ENCODE measurements at places on chromosomes 5 and 9.

- DNase-seq: no peak
These were observed 273.1 kb upstream of the IRX2 start for GRCh38 chr5:3024554-3024953.

DNA sequence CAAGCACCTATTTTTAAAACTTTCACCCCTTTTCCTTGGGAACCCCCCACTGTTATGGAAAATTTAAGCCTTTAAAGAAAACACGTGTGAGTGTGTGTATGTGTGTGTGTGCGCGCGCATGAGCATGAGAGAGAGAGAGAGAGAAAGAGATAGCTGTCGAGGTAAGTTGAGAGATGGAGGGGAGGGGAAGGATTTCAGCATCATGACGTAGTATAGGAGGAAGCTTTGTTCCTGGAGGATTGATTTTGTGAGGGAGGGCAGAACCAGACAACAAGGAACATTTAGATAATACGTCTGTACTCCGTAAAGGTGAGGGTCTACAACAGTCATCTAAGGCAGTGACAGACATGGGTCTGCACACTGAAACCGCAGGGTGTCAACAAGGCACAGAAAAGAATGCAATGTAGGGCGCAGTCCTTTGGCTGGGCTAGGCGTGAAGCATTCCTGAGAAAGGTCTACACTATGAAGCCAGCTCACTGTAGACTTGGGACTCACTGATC, 227.7 kb downstream of the SMARCA2 start:
- no peak for DNase-seq

GRCh38 chr5:65101632-65102100, 332.9 kb downstream of the CWC27 start:
- no peak for DNase-seq

DNA sequence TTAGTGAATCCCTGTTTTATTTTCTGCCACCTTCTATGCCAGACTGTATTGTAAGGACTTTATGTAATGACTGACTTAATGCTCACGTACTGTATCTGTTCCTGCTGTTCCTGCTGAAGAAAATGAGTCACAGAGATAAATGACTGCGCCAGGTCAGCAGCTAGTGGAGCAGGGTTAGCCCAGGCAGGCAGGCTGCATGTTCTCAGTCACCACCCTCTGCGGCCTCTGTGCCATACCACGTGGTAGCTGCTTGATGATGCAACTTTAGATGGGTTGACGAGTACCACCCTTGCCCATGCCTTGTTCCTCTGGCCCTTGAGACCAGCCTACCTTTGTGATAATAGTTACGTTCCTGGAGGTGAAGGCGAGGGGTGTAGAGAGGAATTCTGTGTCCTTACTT, 161.9 kb downstream of the TRIO start:
- DNase-seq: no peak

GRCh38 chr5:151040211-151040747, 19.9 kb downstream of the GPX3 start:
- DNase-seq: no peak

DNA sequence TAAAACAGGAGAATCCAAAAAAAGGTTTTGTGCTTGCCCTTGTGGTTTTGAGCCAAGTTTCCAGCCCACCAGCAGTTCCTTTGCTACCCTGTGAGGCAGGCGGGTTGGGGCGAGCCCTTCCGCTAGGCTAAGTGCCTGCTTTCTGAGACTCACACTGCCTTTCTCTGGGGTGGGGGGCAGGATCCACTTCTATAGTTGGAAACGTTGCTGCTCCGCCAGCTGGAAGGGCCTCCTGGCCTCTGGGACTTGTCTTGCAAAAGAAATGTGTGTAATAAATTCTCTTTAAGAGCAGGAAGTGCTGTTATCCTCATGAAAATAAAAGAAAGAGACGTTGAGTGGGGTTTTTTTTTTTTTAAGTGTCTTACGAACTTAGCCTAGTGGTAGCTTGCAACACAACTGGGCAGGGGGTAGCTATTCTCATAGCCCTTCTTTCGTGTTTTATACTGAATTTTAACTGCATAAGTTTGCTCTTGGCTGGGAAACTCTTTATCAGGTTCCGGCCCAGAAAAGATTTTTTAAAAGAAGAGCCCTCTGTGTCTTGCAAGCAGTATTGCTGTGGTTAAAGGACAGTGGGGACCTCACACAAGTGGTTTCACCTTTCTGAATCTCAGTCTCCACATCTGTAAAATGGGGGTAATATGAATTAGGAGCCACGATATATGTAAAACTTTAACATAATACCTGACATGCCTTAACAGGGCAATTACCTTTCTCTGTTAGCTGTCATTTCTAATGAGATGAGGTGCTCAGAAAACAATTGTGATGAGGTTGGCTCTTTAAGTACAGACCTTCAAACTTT, 19.8 kb downstream of the JADE2 start:
- DNase-seq: no peak

DNA sequence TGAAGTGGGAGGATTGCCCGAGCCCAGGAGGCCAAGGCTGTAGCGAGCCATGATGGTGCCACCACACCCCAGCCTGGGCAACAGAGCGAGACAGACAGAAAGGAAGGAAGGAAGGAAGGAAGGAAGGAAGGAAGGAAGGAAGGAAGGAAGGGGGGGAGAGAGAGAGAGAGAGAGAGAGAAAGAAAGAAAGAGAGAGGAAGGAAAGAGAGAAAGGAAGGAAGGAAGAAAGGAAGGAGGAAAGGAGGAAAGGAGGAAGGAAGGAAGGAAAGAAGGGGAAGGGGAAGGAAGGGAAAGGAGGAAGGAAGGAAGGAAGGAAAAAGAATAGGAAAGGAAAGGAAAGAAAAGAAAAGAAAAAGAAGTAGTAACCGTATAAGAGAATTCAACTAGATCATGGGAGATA, 20.8 kb upstream of the LHFPL2 start:
- no peak for DNase-seq

- DNase-seq: no peak
These were observed 235.3 kb upstream of the HAPLN1 start for GRCh38 chr5:83955916-83956315.

DNA sequence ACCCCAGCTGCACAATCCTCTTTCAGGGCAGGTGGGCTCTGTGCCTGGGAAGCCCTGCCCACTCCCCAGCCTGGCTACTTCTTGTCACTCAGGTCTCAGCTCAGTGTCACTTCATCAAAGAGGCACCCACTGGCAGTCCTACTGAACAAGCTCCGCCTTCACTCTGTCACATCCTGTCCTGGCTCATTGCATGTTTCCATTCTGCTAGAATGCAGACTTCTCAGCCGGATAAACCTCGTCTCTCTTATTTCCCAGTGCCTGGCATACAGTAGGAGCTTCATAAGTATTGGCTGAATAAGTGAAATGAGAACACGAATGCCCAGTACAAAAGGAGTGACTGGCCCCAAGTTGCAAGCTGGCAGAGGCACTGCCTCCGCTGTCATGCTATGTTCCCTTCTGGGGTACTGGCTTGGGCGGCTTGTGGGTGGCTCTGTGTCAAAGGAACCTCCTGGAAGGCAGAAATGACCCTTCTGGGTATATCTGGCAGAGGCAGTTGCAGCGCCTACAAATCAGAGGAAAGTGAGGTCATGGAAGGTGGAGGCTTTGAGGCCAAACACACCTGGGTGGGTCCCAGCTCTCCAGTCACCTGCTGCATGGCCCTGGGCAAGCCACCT, 98.3 kb upstream of the PHYKPL start:
- DNase-seq: no peak

DNA sequence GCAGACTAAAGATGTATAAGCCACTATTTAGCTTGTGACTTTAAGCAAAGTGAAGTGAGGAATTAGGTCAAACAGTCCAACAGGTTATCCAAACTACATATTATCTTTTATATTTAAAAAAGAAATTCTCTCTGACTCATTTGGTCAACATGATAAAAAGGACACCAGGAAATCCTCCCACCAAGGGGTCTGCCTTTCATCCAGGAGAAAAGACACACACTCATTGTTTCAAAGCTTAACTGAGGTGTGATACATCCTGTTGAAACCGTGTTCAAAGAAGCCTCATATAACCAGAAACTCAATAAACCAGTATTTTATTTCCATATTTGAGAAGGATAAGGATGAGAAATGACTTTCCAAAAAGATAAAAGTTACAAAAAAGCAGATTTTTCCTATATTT, 417.1 kb downstream of the HCN1 start:
- no peak for DNase-seq

DNA sequence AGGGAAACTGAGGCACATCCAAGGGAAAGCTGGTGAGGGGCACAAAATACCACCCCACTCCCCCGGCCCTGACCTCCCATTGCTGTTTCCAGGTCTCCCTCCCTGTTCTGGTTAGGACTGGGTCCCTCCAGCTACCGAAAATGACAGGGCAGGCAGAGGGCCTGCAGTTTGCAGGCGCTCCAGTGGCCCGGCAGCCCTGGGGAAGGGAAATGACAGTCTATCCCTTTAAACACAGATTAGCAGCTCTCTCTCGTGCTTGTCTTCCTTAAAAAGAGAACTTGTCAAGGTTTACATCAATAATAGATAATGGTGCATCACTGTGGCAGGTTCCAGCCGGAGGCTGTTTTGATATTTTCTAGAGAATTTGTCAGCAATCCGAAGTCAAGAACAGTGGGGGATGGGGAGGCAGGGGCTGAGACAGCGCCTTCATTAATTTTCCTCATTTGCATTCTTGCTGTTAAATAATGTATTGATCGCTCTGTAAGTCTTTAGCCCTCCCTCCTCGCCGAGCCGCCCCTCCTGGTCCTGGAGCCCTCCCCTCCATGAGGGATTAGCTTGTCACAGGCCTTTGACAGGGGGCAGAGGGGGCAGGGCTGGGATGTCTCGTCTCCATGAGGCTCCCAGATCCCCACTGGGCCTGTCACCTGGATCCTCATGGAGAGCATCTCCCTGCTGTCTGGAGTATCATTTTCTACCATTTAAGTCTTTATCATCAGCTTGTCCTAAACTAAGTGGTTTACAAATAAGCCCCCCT, 45.0 kb upstream of the RAPGEF1 start:
- DNase-seq: no peak
